ENCODE measurements at places on chromosomes 11 and 22.

GRCh38 chr11:60065801-60066200, 9.3 kb downstream of the MS4A3 start:
- no peak for DNase-seq

DNA sequence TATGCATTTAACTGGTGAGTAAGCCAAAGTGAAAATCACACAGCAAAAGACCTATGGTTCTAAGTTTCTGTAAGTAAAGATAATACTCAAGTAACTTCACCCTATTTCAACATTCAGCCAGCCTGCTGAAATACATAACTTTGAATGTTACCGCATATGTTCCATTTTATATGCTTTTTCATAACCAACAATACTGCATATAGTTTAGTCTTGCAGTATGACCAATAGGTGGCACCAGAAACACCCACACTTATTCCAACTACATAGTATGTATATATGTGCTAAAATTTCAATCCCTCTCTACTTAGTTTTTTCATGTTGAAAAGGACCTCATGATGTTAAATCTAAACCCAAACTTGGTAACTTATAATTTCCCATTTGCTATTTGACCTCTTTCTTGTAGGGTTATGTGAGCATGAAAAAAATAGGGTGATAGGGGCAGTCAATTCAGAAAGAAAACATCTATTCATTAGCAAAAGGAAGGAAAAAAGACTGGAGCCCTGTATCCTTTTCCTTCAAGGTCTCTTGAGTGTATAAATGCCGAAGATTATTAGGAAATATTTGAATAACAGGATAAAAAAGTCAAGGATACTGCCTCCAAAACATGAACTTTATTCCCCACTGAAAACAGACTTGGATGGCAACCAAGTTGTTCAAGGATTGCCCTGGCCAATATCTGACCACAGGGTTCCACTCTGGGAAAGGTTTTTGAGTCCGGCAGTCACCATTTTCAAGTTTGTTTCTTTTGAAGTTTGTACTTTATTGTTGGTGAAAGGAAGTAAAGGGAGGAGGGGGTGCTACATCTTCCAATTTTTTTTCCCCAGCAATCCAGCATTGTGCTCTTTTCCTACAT, 23.8 kb upstream of the FZD4 start:
- DNase-seq: no peak

- DNase-seq: no peak
Measured at GRCh38 chr11:15006139-15006759, 34.1 kb upstream of the CALCA start.

- DNase-seq: no peak
Measured at GRCh38 chr11:119742263-119742861, 13.4 kb upstream of the NECTIN1 start.

DNA sequence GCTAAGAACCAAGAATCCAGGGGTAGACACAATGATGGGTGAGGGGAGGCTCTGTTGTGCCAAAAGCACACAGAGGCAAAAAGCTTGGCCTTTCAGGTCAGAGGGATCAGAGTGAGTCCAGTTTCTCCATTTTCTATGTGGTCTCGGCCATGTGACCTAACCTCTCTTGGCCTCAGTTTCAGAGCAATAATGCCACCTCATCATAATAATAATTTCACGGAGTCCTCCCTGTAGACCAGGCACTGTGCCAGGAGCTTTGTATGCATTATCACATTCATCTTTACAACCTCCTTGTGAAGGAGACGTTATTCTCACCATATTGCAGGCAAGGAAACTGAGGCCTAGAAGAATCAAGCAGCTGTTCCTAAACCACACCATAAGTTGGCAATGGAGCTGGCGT, 120.2 kb downstream of the WT1 start:
- no peak for DNase-seq

GRCh38 chr11:110243791-110244190, 52.6 kb downstream of the RDX start:
- no peak for DNase-seq

- no peak for DNase-seq
Measured at GRCh38 chr11:62129590-62130282, 5.9 kb downstream of the INCENP start.

GRCh38 chr11:63923319-63923718, 6.4 kb upstream of the RCOR2 start:
- DNase-seq: no peak

DNA sequence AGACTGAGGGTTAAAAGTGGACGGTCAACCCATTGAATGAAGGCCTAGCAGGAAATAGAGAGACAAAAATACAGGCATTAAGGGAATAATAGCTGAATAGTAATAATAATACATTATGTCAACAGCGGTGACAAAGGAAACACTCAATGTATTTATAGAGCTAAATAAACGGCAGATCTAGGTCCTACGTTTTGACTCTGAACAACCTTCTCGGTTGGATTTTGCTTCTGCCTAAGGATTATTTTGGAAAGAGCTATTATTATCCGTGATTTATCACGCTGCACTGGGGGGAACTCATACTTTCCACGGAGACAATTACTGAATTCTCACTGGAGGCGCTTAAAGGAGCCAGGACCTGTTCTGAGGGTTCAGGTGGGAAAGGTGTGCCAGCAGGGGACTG, 118.2 kb upstream of the KIRREL3 start:
- DNase-seq: no peak

DNA sequence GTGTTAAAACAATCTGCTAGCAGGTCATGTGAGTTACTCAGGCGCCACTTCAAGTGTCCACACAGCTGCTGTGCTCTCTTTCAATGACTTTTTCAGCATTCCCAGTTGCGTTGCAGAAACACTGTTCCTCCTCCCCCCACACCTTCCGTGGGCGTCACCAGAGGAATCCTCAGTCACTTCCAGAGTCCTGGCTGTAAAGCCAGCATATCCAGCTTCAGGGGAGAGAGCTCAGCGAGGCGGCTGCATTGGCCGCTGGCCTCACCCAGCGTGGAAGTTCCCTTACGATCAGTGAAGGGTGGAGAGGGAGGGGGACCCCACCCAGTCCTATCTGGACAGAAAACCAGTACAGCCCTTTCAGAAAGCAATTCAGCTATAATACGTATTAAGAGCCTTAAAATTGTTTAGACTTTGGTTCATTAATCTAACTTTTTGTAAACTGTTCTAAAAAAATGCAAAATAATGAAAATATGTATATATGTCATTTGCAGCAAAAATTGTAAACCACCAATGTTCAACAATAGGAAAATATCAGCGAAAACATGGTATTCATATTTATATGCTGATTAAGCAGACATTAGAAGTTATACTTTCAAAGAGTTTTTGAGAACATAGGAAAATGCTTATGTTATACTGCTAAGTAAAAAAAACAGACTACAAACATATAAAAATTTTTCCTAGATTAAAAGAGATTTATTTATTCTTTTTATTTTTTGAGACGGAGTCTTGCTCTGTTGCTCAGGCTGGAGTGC, 2.8 kb upstream of the ANO9 start:
- DNase-seq: no peak

GRCh38 chr11:88164320-88164719, 10.9 kb downstream of the RAB38 start:
- no peak for DNase-seq

DNA sequence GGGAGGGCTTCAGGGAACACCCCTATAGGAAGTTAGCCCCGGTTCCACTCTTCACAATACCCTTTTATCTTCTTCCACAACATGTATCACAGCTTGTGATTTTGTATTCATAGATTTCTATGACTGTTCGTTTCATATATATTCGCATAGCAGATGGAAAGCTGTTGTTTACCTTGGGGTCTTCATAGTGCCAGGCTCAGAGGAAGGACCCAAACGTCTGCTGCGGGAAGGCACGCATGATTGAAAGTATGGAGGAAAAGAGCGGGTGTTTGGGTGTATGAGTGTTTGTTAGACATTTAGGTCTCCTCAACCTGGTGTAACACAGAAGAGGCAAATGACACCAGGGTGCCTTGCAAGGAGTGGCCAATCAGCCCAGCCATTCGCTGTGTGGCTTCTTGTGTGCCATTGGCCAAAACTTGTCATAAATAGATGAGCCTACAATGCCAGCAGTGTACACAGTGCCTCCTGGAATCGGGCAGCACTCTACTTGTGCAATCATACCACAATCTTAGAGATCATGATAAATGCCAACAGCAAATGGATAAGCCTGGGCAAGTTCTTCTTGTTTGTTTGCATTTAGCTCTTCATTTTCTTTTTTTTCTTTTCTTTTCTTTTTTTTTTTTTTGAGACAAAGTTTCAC, 10.9 kb upstream of the ADA2 start:
- DNase-seq: no peak

DNA sequence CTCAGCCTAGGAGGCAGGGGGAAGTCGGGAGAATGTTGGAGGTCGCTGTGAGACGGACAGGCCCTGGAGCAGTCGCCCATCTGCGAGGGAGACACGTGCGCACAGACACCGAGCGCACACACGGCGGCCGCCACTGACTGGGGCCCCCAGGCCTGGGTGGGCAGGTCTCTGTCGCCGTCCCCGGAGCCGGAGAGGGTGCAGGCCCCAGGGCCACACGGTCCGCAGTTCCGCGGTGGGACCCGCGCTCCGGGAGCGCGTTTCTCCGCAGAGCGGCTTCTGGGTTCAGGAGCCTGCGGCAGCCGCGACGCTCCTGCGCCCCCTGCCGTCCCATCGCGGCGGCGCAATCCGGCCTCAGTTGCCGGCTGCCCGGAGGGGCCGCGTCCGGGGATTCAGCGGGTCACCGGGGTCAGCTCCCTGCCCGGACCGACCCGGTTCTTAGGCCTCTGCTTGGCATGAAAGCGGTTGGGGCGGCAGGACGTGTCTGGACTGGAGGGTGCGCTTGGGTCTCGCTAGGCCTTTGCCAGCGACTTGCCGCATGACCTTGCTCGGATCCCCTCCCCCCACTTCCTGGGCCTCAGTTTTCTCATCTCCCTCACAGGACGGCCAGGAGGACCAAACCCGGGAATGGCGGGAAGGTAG, 31.2 kb downstream of the PDE2A start:
- DNase-seq: peak; percentile 47

DNA sequence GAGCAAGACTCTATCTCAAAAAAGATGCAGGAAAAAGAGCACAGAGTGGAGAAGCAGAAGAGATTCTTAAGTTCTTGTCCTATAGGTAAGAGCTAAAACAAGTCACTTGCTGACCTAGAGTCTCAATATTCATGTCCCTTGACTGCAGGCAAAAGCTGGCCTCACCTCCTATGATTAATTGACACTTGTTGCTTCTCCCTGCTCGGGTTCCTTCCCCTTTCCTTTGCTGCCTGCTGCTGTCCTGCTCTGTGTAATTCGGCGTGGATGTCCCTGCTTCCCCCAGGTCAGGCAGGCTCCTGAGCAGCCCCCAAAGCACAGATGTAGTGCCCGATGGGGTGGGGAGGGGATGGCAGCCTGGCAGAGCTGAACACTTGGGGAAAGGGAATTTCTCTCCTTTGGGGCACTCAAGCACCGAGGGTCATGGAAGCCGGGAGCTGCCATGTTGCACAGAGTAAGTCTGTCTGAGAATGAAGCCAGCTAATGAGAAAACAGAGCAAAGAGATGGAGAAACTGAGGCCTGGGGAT, 60.8 kb upstream of the NUP50 start:
- DNase-seq: no peak

GRCh38 chr22:19035474-19036228, 86.6 kb downstream of the DGCR2 start:
- DNase-seq: no peak

DNA sequence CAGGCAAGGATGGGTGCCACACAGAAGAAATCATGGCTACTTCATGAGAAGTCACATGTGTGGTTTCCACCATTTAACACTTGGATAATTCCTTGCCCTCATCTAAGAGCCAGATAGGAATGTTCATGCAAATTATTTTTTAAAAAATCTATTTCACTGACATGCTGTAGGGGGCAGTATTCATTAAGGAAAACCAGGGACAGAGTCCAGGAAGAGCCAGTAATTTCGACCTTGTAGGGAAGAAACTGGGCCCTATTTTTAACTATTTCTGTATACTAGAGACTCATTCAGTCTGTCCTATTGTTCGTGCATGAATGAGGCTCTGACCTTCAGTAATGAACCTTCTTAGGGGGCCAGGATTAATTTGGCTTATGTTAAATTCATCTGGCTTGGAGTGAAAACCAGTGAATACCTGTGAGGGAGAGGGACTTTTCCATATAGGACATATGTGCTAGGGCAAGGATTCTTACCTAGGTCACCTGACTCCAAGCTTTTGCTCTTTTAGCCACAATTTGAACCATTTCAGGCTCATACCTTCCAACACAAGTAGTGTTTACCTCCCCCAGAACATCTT, 192.7 kb downstream of the NAV2 start:
- DNase-seq: no peak

- no peak for DNase-seq
Measured at GRCh38 chr11:6219359-6219758, 14.0 kb downstream of the C11orf42 start.

DNA sequence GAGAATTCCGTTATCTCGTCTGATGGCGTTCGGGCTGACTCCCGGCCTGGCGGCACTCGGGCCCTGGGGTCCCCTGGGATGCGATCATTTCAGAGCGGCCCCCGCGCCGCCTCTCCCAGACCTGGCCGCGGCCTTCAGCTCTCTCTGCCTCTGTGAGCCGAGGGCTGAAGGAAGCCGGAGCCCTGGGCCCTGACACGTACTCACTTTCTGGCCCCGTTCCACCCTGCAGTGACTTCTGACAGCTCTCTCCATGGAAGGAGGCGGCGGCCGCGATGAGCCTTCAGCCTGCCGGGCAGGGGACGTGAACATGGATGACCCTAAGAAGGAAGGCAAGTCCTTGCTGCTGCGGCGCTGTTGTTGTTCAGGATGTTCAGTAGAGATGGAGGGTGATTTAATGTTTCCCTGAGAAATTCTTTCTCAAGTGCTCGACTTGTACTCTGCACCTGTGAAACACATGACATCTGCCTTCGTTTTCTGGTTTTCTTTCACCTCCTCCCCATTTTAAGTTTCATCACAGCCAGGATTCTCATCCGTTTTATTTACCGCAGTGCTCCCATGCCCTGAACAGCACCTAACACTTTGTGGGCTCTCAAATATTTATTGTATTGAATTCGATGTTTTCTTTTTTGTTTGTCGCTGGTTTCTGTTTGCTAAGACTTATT, 612 bp downstream of the GTSE1 start:
- peak; percentile 19 for DNase-seq

DNA sequence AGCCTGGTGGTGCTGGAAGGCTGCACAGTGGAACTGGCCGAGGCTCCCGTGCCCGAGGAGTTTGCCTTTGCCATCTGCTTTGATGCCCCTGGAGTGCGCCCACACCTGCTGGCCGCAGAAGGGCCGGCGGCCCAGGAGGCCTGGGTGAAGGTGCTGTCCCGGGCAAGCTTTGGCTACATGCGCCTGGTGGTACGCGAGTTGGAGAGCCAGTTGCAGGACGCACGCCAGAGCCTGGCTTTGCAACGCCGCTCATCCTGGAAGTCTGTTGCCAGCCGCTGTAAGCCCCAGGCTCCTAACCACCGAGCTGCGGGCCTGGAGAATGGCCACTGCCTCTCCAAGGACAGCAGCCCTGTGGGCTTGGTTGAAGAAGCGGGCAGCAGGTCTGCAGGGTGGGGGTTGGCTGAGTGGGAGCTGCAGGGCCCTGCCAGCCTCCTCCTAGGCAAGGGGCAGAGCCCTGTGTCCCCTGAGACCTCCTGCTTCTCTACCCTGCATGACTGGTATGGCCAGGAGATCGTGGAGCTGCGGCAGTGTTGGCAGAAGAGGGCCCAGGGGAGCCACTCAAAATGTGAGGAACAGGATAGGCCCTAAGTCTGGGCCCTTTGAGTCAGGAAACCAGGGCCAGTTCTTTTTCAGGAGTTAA, 1.9 kb upstream of the SMDT1 start:
- no peak for DNase-seq

GRCh38 chr22:43147821-43148220, 3.5 kb upstream of the TSPO start:
- DNase-seq: no peak

- DNase-seq: no peak
Measured at GRCh38 chr22:47206666-47207218, 444.3 kb downstream of the TBC1D22A start.
